ENCODE measurements at places on chromosomes 7 and 10.

GRCh38 chr7:113710310-113711096, 208.3 kb downstream of the PPP1R3A start:
- DNase-seq = no peak

GRCh38 chr7:2209961-2210323, 22.8 kb downstream of the MAD1L1 start:
- no peak for DNase-seq

DNA sequence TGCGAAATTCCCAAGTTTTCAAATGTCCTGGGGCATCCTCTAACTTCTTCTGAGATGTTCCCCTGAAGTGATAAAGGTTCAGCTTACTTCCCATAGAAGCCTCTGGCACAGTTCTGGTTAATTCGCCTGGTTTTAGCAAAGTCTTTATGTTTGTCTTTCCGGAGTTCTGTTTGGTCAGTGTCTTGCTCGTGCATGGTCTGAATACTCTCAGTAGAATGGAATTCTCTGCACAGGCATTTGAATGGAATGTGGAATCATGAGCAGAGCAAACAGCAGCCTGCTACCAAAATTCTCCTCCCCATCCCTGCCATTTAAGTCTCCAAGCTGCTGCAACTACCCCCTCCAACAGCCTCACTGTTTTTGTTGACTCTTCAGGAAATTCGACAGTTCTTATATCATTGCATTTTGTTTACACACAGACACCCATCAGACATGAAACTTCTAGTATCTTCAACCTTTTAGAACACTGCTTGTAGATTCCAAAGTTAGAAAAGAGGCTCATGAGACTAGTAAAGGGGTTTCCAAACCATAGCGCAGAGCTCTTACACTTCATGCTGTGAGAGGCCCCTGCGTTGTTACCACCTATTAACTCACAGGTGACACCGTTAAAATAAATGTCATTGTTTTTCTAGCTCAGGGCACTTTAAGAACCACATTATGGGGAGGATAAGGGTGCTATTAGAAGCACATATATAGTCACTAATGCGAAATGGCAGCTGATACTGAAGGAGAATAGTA, 129.7 kb downstream of the PLCE1 start:
- no peak for DNase-seq

DNA sequence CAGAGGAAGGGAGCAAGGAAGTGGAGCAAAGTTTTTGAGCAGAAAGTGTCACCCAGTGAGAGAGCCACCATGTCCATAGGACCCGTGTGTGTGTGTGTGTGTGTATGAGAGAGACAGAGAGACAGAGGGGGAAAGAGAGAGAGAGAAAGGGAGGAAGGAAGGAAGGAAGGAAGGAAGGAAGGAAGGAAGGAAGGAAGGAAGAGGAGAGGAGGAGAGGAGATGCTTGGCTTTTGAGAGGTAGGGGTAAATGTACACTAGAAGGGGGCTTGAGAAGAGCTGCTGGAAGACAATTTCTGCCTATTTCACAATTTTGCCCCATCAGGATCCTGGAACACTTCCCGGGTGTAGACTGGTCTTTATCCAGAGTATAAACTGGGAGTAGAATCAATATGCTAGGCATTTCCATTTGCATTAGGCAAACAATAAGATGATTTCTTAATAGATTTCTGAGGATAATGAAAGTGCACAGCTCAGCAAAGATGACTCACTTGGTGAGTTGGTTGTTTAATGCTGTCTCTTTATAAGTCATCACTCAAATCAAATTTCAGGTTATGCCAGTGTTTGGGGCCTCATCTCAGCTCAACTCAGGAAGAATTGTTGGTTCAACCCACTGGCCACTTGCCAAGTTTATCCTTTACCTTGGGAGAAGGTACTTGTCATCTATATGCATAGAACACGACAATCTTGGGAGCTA, 70.0 kb upstream of the FAM13C start:
- DNase-seq = no peak

GRCh38 chr10:129936266-129936922, 27.7 kb downstream of the EBF3 start:
- DNase-seq = no peak

GRCh38 chr7:94579470-94579869, 69.9 kb downstream of the CASD1 start:
- no peak for DNase-seq

All from stimulated activated CD4-positive, alpha-beta T cell treated with anti-CD3 and anti-CD28 coated beads, Interleukin-15, amount 100 ng/mL, for 1 hour (primary cell).